Foreskin keratinocyte (primary cell): ENCODE measurements at places on chromosomes 4 and X. TPM values are rescaled to one million over a fixed set of nuclear protein-coding genes. Genes with fewer than 3 reads are reported as not detected.

- DNase-seq: no peak
Observed at GRCh38 chrX:71955530-71956120, 45.0 kb downstream of the NHSL2 start.

- no peak for DNase-seq
Observed at GRCh38 chr4:77147079-77147782, 9.8 kb upstream of the CCNG2 start.

LNX1 gene
- 0.25 and 0.34 TPM in 2 replicates for total RNA-seq

DNA sequence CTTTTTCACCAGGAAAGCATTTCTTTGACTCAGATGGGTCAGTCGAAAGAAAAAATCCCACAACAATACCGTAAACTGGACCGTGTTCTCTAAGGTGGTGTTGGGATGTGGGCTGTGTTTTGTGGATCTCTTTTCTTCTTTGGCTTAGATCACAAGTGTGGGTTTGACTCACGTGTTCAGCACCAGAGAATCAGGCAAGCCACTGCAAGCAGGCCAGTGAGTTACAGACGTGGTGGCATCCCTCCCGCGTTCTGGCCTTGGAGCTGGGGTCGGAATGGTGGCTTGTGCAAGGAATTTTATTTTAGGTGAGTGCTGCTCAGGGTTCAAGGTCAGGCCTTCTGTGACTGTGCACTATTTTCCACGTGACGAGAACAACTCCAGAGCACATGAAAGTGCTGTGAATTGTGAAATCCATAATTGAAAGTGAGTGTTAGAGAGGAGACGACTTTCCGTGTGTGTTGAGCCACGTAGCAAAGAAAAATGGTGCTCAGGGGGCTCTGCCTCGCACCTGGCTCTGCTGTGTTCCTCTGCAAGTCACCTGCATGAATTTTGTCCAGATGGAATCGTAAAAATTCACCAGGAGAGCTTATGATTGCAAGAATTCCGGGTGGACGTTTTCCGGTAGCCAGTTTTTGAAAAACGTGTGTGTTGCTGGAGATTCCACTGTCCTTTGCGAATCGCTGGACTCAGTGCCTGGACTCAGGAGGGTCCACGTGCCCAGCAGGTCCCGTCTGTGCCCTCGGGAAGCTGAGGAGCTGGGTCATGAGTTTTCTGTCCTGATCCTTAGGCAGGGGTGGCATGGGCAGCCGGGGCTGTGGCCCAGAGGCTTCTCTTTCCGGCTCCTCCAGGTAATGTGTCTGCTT lies 33.6 kb upstream of the HGFAC start:
- DNase-seq: no peak

- no peak for DNase-seq
Observed at GRCh38 chrX:3124031-3124430, 82.8 kb downstream of the ARSF start.

DNA sequence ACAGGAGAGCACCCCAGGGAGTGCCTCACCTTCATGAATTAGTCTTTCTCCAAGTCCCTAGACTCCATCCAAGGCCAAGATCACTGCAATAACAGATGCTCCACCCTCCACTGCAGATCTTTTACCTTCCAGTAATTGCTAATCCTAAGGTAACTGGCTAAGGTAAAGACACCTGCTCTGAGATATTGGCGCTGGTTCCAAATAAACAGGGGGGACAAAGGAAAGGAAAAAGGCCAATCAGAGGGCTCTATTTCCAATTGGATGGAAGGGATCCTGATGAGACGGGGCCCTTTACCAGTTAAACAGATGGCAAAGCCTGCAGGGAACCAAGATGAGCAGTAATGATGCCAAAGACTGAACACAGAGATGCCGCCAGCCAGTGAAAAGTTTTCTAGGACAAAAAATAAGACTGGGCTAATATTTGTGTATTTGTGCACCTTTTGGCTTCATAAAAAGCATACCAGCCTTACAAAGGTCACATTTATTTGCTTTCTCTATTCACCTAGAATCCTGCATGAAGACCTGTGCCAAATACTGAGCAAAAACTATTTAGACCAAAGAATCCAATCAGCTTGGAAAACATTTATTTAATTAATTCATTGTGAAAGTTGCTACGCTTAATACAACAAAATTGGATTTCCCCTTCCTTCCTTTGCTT lies 148.5 kb downstream of the PPP3CA start:
- DNase-seq: no peak
